ENCODE measurements at places on chromosomes 6 and 20.

GRCh38 chr6:14380901-14381828, 263.6 kb downstream of the CD83 start:
- DNase-seq: no peak

DNA sequence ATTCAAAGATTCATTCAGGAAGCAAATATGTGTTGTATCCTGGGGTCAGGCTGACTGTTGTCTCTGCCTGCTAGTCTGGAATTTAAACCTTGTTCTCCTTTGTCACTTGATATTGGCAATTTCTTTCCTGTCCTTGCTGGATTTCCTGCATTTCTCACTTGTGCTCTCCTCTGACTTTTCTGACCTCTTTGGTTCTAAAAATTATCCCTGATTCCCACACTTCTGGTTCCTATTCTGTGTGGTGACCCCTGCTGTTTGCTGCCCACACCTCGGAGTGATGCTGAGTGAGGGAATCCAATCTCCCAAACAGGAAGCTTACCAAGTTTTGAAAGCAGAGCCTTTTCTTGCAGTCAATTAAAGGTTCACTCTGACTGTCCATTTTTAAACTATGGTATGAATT, 345.3 kb downstream of the CDKAL1 start:
- no peak for DNase-seq

DNA sequence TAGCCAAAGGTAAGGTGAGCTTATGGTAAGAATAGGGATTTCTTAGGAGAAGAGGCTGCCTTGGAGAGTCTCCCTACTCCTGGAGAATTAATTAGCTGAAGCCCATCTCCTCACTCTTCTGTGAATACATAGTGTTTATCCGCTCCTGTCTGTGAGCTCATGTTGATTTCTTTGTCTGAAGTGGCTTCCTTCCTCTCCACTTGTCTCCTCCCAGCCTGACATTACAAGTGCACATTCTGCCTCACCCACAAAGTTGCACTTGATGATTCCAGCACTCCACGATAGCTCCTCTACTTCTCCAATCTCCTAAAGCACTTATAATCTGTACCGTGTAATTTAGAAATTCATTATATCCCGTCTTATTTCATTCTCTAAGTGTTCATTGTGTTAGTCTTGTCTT, 287.2 kb downstream of the QKI start:
- no peak for DNase-seq

DNA sequence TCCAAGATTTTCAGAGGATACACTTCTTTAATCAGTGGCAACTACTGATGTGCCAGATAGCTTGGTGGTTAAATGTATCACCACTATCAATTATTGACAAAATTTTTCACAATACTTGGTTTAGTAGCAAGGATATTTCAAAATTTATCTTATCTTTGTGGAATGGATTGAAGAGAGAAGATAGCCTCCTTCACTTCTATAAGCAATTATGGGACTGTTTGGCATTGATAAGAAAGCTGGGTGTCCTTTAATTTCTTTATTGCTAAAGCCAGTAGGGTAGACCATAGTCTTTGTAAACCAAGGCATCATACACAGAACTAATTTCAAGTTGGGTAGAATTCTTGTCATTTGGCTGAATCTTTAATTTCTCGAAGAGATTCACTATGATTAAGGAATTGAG, 4.9 kb upstream of the RNF182 start:
- DNase-seq: no peak

DNA sequence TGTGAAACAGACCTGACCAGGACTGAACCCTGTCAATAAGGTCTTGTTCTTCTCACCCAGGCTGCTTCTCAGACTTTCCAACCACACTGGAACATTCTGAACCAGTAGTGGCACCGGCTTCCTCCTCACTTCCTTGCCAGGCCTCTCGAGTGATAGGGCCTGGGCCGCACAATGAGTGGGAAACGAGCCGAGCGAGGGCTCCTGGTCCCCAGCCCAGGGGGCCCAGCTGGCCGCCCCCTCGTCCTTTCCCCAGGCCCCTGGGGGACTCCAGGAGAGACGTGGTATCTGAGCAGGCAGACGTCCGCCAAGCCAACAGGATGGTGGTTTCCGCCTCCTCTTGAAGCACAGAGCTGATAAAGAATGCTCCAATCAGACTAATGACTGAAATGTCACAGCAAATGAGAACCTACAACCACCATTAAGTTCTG, 117.9 kb downstream of the GMDS start:
- DNase-seq: no peak

- DNase-seq: no peak
These were observed 1.6 kb downstream of the INSM1 start for GRCh38 chr20:20369250-20370093.

GRCh38 chr20:46220455-46221207, 87.7 kb downstream of the CDH22 start:
- peak; percentile 94 for DNase-seq

DNA sequence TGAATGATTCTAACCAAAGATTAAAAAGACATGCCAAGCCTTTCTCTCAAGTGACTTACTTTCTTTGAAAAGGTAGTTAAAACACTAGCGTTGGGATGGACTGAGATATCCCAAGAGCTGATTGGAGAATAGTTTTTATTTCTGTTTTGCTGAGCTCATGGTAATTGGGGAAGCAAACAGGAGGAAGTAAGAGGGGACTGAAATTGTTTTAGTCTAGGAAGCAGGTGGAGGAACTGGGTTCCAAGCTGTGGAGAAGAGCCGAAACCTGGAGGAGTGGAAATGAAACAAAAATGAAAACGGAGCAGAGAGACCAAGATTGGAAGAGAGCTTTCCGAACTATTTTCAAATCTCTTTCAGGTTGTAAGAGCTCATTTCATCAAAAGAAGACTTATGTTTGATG, 59.9 kb upstream of the TENT5A start:
- no peak for DNase-seq

- no peak for DNase-seq
These were observed 154.5 kb downstream of the PKHD1 start for GRCh38 chr6:51932956-51933355.

DNA sequence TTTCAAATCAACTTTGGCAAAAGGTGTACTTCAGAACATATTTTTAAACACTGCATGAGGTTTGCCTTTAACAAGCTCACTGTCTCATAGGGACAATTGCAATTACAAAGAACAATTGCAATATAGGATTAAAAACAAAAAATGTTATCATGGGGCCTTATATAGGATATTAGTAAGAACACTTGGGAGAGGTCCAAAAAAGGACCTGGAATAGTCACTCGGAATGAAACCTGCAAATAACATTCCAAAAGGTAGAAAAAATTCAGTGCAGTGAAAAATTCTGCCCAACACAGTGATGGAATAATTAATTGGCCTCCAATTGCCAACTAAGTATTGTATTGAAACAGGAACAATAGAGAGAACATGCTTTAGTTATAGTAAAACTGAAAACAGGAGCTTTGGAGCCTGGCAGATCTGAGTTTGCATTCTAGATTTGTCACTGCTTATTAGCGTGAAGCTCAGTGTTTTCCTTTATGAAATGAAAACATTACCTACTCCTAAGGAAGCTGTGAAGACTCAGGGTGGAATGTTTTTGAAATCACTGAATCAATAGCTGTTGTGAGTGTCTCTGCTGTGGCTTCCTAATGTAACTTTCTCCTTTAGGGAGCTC, 172.6 kb upstream of the BMP5 start:
- DNase-seq: no peak

DNA sequence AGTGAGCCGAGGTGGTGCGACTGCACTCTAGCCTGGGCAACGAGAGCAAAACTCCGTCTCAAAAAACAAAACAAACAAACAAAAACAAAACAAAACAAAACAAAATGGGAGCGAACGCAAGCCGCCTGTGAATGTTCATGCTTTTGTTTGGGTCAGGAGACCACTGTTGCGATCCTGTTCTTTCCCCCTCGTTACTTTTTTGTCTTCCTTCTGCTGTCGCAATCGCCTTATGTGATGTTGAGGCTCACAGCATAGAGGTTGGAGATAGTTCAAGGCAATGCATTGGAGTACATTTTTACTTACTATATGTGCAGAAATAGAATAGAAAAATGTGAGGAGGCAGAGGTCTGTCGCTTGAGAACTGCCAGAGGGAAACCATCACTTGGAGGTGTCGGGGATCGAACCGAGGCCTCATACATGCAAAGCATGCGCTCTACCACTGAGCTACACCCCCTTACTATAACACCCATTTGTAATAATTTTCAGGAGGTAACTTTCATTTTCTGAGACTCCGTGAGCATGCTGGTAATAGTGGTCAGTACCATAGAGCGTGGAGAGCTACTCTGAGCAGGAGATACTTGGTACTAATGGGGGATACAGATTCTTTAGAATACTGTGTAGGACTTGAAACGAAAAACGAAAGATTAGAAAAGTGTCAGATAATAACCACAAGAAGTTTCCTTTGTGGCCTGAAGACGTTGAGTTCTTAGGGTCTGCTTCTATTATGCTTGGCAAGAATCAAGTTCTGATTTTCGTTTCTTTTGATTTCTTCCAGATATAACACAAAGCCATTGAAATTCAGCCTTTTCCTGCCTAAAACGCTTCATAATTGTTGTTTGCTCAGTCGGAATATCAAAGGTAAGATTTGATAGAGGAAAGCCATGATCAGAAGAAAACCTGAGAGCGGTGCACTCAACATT, 121.1 kb downstream of the TRIM27 start:
- peak; percentile 43 for DNase-seq

- DNase-seq: no peak
These were observed 80.3 kb upstream of the CNKSR3 start for GRCh38 chr6:154590756-154591155.

- no peak for DNase-seq
These were observed 206.3 kb downstream of the UNC5CL start for GRCh38 chr6:40832691-40833090.

DNA sequence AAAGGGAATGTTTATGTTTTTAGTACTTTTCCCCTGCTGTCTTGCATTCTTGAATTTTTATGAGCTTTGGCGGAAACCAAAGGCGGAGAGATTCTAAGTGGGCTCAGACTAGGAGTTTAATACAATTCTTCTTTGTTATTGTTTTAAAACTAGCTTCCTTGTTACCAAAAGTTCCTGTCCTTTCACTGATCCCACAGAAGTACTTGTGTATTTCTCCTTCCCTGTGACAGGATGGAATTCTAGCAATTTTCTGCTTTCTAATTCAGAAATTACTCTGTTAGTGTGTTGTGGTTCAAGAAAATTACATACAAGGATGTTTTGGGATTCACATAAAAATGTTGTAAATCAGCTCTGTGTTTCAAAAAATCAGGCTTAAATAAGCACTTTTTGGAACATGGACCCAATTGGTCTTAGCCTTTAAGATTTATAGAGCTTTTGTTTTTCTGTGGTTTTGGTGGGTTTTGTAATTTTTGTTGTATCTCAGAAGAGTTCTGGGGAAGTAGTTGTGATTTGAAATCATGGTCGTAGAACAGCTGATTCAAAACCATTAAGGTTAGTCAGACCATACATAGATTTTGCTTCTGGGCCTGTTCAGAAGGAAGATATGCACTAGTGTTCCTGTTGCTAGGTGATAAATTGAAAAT, 17.6 kb upstream of the CTAGE9 start:
- no peak for DNase-seq

DNA sequence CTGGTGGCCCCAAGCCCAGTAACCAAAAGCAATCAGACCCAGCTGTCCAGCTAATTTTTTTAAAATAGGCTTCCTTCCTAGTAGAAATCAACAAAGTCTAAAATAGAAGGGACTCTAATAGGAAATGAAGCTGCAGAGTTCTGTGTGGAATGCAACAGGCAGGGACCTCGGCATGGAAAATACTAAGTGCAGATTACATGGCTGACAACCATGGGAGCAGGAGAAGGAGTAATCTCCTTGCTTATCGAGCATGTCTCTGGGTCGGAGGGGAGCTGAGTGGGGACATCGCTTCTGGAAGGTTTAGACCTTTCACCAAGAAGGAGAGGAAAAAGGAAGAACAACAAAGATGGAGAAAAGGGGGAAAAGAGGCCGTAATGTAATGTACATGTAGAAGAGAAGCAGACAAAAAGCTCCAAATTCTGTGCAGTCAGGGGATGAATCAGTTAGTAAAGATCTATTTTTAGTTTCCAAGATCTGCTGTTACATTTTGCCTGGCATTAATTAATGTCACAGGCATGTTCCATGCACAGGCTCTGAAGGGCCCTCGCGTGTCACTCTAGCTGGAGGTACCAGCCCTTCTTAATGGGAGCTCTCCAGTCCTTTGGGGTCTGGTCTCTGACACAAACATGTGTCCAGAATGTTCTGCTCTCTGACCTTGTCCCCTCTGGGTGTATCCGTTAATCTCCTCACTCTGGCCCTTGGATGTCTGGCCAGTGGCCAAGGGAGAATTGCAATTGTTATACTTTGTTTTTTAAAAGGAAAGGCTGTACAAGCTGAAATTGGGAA, 16.6 kb upstream of the ZNF831 start:
- no peak for DNase-seq

DNA sequence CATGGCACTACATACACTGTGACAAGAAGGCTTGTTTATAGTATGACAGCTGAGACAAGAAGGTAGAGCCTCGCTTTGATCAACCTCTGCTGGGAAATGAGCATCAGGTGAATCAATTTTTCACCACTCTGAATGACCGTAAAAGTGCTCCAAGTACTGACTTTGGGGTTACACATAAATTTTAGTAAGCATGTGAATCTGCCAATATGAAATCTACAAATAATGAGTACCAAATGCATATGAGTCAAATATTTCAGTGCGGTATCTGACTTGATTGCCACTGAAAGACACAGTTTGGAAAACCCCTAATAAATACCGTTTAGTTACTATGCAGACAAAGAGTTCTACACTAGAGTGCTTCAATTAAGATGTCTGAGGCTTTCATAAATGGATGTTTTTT, 77.8 kb downstream of the ATG5 start:
- no peak for DNase-seq

DNA sequence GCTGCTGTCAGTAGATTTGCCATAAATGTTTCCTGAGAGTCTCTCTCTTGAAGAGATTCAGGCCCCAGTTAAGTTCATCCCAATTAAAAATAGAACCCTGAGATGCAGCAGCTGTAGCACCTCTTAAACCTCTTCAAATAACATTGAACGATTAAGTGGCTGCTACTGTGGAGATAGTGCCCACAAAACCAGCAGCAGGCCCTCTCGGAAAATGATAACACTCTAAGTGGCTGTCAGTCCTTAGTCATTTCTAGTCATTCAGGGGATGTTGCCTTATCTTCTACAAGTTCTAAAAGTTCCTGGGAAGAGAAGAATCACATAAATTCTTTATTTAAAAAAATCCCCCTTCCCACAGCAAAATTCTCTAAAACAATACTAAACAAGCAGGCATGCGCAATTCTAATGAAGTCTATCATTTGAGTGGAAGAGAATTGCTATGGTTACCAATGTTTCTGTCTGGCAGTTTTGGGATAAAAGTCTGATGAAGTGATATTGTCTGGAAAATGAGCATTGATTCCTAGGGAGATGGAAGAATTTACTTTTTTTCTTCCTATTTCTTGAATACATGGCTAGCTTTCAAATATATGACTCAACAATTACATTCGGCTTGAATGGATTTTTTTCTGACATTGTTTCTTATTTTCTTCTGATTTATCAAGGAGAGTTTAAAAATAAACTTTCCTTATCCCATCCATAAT, 131.9 kb downstream of the TRMT11 start:
- DNase-seq: no peak

Measured in NCI-H1694 treated with DMSO at 0.1 percent for 48 hours (cell line).